Activated naive CD4-positive, alpha-beta T cell (primary cell): ENCODE measurements at places on chromosomes 2 and 18.

GRCh38 chr2:120525056-120526046 is 179.4 kb downstream of the INHBB start:
- DNase-seq: no peak

DNA sequence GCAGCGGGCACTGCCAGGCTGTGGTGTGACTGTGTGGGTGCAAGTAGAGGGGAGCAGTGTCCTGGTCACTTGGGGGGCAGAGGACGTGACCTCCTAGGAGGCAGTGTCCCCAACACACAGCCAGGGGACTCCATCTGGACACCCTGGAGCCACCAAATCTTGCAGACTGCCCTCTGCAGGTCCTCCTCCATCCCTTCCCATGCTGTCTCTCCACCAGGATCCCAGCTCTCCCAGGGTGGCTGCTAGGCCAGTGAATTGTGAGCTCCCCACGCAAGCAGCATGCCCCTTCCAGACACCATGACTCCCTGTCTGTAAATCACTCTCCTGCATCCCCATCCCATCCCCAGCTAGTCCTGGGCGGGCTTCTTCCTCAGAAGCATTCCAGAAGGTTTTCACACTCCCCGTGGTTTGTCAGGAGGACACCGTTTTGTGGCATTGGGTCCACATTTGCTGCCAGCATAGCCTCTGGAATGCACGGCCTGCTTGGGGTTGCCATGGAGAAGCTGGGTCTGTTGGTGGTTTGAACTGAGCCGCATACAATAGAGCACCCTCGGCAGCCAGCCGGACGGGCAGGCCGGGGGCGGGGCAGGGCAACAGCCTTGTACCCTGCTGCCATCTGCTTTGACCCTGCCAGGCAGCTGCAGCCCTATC is 210.7 kb downstream of the KLHL29 start:
- DNase-seq: no peak

DNA sequence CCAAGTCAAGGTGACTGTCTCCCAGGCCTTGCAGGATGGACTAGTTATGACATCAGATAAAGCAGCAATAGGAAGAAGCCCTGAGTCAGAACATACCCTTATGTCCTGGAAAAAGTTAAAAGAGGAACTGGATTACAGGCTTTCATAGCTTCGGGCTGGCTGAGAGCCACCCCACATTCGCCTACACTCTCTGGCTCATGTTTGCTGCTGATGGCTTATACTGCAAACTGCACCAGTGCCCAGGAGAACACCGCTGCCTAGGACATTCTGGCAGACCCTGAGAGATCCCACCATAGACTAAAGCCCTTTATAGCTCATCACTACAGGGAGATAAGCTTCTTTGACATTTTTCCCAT is 20.3 kb downstream of the SLC8A1 start:
- no peak for DNase-seq

DNA sequence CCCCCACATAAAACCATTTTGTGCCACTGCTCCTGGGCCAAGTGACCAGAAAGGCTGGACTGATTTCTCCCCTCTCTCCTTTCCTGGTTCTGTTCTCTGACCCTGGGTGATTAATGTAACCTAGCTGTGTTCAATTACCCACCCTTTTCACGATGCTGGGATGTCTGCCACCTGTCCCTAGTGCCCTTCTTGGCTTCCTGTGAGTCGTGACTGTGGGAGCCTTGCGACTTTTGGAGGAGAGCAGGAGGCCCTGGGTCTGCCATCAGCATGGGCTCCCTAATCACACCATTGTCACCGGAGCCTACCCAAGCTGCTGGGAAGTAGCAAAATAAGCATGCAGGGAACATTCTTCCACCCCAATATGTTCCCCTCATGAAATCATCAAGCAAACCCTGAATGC is 38.3 kb downstream of the SRSF7 start:
- no peak for DNase-seq

GRCh38 chr2:188333751-188334524 is 42.3 kb downstream of the GULP1 start:
- no peak for DNase-seq

DNA sequence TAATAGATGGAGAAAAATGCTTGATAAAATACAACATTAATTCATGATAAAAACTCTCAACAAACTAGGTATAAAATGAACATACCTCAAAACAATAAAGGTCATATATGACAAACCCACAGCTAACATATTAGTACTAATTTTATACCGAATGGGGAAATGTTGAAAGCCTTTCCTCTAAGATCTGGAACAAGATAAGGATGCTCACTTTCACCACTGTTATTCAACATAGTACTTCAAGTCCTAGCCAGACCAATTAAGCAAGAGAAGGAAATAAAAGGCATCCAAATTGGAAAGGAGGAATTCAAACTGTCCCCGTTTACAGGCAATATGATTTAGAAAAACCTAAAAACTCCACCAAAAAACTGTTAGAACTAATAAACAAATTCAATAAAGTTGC is 61.5 kb upstream of the CTIF start:
- DNase-seq: no peak

DNA sequence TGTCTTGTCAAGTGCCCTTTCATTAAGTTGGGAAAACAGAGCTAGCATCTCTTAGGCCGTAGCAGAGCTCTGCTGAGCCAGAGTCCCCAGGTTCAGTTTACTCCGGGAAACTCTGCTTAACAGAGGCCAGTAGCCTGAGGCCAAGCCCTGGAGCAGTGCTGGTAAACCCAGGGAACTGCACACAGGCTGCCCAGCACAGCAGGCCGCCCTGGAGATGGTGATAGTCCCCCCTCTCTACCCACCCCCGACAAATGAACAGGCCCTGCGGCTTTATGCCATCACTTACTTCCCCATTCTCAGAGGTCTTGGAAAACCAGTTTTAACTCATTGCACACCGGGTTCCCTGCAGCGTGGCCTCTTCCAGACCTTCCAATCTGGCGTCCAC is 3.5 kb downstream of the CNNM4 start:
- no peak for DNase-seq

- DNase-seq: no peak
Measured at GRCh38 chr2:129117434-129117833, 798.8 kb upstream of the HS6ST1 start.

DNA sequence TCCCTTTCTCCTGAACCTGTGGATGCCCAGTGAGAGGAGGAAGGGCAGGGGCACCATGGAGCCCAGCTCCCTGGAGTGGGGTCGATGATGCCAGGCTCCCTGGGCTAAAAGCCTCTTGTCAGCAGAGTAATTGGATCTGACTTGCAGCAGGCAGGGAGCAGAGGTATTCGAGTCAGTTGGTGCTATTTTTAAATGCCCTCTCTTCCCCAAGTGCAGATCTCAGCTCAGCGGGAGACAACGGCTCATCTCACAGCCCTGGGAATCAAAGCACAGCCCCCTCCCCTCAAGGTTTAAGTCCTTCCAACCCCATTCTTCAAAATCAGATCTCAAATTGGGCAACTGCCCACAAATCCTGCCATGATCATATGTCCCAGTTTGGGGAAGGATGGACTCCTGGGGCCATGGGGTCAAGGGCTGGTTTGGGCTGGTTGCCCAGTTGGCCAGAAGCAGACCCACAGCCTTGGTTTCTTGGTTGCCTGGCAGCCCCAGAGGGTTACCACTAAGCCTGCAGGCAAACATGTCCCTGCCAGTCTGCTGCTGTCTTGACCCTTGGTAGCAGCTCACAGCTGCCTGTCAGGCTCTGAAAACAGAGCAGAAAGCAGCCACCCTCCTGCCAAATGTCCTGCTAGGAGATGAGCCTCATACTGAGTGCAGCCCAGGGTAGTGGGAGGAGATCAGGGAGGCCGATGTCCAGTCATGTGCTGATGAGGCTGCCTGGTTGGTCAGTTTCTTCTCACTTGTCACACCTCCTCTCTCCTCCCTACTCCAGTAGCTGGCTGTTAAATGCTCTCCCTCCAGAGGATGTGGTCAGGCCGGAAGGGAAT is 244.9 kb downstream of the LOXHD1 start:
- no peak for DNase-seq

GRCh38 chr2:31384351-31384750 is 30.2 kb downstream of the XDH start:
- no peak for DNase-seq

GRCh38 chr2:35081001-35081621 is 1274.5 kb upstream of the CRIM1 start:
- no peak for DNase-seq

DNA sequence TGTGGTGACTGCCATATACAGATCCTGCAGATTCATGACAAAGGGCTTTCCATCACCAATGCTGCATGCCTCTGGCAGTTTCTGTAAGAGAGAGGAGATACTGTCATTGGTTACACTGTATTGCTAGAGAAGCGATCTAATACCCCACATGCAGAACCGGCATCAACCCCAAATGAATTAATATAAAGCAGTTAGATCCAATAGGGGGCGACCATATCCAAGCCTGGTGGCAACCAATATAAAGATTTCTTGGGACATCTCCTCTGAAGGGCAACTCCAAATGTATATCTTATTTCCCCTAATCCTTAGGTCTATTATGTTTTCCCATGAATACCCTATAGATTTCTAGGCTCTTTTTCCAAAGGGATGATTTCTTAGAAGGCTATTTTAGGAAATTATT is 17.4 kb upstream of the IHH start:
- no peak for DNase-seq

DNA sequence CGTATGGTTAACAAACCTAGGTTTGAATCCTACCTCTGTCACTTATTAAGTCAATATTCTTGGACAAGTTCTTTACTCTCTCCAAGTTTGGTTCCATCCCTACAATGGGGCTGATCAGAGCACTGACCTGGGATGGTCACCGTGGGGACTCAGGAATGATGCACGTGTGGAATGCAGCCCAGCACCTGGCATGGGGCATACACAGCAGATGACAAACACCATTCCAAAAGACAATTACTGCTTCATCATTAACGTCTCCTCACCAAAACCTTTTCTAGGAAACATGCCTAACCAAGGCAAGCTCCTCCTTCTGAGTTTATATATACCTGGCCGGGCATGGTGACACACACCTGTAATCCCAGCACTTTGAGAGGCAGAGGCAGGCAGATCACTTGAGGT is 532.9 kb upstream of the ID2 start:
- no peak for DNase-seq

DNA sequence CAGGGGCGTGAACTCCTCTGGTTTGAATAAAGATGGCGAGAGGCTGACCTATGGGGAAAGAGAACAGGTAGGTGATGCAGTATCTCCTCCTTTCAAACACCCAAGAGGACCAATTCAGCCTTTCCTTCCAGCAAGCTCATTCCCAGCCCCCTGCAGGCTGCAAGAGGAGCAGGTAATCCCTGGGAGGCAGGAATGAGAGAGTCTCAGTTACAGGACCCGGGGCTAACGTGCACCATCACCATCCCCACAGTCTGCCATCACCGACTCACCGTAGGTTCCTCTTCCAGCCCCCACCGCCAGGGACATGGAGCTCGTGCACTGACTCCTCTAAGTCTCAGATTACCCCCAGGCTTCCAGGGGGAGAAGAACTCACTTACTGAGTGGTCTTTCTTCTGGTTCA is 26.7 kb downstream of the XDH start:
- no peak for DNase-seq

- no peak for DNase-seq
Measured at GRCh38 chr2:4219101-4219500, 515.7 kb downstream of the DCDC2C start.

DNA sequence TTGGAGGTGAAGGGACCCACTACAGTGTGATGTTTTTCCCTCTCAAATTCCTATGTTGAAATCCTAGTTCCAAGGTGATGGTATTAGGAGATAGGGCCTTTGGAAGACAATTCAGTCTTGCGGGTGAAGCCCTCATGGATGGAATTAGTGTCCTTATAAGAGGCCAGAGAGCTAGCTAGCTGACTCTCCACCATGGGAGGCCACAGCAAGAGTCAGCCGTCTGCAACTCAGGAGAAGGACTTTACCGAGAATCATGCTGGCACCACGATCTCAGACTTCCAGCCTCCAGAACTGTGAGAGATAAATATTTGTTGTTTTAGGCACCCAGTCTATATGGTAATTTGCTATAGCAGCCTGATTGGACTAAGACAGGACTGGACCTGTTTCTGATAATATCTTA is 461.4 kb downstream of the TSN start:
- DNase-seq: no peak

DNA sequence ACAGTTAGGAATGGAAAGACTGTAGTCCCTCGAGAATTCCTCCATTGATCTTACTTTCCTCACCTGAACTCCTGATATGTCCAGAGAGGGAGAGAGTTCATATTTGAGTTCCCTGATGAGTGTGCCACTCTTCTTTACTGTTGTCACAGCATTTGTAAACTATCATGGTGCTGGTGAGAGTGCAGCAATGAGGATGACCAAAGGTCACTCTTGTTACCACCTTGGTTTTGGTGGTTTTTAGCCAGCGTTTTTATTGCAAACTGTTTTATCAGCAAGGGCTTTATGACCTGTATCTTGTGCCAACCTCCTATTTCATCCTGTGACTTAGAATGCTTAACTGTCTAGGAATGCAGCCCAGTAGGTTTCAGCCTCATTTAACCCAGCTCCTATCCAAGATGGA is 1062.5 kb downstream of the BCL11A start:
- no peak for DNase-seq

DNA sequence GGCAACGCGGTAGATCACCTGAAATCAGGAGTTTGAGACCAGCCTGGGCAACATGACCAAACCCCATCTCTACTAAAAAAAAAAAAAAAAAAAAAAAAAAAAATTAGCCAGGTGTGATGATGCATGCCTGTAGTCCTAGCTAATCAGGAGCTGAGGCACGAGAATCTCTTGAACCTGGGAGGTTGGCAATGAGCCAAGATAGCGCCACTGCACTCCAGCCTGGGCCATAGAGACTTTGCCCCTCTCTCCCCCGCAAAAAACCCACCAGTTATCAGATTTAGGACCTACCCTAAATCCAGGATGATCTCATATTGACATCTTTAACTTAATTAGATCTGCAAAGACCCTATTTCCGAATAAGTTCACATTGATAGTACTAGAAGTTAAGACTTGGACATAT is 29.2 kb upstream of the LDAH start:
- no peak for DNase-seq

DNA sequence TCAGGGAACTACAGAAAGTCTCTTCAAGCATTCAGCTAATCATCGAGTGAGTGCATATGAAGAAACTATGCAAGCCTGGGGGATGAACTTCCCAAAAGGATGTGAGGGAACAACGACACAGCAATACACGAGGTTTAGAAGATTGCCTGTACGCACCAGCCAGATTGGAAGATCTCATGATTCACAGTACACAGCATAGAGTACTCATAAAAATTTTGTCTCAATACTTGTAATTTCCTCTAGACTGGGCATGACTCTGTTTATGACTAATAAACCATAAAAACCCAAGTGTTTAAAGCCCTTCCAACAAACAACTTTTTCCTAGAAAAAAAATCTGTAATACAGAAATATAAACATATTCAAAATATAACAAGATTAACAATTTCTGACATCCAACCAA is 279.7 kb downstream of the KCNJ3 start:
- no peak for DNase-seq

DNA sequence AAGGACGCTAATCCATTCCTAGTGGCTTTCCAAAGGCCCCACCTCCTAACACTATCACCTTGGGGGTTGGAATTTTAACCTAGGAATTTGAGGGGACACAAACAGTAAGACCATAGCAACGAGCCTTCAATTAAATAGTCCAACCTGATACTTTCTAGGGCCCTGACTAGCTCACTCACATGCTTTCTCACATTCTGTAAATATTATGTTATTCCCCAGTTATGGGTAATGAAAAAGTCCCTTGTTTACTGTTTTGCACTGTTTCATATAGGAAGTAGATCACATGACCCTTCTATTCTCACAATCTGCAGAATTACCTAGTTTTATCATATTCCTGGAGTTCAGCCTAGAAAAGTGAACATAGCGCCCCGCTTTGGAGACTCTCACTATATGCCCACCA is 1212.1 kb upstream of the ACVR2A start:
- DNase-seq: no peak
